Kidney epithelial cell (primary cell): ENCODE measurements at places on chromosomes 6 and 20.

DNA sequence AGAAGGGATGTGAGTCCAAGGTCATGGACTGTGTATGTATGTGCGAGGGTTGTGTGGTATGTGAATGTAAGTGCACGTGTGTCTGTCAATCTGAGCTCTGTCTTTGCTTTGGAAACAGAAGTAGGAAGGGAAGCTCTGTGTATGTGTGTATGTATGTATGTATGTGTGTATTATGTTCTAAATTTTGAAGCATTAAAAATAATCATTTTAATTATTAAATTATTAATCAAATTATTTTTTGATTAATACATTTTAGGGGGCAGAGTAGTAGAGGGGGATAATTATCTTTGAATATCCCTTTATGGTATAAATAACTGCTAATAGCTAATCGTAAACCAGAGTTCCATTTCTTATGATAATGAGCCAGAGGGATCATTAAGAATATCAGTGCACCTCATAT is 42.8 kb downstream of the SH3BGRL2 start:
- no peak for DNase-seq

DNA sequence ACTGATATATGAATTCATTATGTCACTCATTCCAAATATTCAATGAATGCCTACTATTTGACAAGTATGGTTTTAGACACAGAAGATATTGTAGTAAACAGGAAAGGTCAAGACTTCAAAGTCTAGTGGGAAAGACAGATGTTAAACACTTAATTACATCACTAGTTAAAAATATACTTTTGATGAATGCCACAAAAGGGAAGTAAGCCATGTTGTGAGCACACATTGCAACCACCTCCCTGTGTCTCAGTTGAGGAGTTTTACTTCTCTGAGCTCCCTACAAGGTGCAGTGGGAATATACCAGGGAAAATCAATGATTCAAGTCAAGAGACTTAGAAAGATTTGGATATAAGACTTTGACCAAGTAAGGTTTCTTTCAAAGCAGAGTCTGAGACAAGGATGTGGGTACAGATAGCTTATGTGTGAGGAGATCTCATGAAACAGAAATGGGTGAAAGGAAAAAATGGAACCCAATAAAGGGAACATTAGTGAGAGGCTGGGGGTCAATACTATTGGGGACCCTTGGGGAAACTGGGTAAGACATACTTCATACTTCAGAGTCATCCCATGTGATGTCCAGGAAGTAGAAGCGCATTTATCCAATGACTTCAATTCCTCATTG is 503.7 kb downstream of the KIF16B start:
- peak; percentile 14 for DNase-seq

DNA sequence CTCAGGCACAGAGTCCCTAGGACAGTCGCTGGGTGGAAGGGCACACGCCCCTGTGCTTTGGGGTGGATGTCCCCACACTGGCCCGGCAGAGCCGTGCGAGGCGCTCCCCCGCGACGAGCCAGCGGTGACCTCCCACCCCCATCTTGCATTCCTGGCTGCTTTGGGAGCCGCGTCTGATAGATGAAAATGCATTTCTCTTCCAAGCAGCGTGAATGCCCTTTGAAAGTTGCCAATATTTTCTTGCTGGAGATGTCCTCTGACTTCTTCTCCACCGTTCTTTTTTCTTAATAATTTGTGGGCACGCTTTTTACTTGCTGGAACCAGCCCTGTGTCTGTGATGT is 29.9 kb downstream of the COL20A1 start:
- DNase-seq = no peak

- DNase-seq = no peak
Observed at GRCh38 chr6:22825210-22825609, 255.8 kb downstream of the HDGFL1 start.

DNA sequence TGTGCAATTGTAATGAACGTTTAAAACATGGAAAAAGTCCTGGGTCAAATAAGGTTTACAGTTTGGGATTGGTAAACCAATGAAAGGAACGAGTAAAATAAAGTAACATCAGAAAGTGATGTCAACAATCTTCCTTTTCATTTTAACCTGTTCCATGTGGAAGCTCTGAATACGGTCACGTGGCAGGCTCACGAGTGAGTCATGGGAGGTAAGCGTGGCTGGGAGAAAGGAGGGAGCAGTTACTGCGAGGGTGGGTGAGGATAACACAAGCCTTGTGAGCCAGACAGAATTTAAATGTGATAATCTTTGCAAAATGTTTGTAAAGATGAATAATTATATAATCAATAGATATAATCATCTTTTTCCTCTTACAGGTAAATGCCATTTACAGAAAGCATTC is 171.3 kb upstream of the HDAC2 start:
- DNase-seq = no peak

DNA sequence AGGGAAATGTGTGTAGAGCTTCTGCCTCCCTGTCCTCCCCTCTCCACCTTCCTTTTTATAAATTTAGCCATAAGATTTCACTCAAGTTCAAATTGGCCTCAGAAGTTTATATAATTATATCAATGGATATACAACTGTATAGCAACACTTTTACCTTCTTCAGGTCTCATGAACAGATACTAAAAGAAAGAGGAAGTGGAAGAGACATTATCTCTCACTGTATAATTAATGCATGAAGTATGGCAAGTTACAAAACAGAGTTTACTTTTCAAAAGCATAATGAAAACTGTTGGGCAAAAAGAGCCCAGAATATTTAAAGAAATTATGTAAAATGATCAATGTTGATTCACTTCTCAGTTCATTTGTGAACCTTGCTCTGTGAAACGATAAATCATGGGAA is 99.7 kb downstream of the PDE7B start:
- no peak for DNase-seq

DNA sequence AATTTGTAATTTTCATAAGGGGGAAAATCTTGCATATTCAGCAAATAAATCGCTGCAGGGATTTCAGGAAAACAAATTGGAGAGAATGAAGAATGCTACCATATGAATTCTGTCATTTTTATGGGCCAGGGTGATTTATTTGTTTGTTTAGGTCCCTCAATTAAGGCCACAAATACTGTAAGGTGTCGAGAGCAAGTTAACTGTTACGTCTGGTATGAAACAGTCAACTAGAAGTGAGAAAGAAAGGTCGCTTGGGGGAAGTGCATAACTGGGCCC is 166.9 kb upstream of the TSHZ2 start:
- DNase-seq = no peak
